Fibroblast of skin of scalp (primary cell): ENCODE measurements at places on chromosomes 4 and X.

DNA sequence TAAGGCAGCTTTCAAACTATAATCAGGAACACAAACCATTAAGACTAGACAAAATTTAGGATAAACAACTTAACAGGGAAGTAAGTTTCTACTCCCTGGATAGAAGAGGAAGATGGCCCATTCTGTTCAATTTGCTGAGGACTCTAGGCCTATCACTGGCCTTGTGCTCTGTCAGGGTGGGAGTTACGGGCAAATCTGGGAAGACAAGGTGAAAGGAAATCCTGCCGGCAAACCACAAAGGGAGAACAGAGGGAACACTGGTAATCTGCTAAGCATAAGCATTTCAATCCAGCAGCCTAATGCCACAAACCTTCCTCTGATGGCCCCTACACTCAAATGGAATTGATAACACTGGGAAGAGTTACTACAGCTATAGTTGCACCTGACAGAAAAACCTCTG lies 8.3 kb downstream of the GPR82 start:
- no peak for DNase-seq

DNA sequence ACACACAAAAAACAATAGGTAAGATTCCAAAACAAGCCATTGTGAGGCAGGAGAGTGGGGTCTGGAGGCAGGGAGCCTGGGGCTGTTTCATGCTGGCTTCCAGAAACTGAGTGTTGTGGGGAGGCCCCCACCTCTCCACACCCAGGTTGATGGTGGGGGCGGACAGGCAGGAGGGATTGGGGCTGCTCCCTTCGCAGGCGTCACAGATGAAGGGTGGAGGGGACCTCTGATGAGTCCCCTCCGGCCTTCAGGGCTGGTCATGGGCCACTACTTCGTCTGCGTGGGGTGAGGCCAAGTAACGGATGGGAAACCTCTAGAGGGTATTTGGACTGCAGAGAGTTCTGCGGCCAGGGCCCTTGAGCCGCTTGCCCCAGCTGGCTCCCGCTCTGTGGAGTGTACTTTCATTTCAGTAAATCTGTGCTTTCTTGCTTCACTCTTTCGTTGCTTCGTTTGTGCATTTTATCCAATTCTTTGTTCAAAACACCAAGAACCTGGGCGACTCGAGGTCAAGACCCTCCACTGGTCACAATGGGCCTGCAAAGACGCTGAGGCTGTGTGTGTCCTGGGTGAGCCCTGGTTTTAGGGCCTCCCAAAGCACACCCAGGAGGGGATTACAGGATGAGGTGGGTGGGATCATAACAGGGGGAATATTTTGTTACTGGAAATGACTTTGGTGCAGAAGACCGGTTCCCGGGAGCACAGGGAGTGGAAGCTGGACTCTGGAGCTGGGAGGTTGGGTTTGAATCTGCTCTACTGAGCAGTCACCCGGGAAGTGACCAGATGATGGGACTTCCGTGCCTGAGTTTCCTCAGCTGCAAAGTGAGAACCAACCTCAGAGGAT lies 83.7 kb upstream of the ADRA2C start:
- no peak for DNase-seq

GRCh38 chrX:150438165-150438564 lies 75.0 kb downstream of the MAMLD1 start:
- DNase-seq, result peak; percentile 65

GRCh38 chr4:119130365-119131065 lies 5.1 kb upstream of the MYOZ2 start:
- DNase-seq, result peak; percentile 27

- no peak for DNase-seq
Measured at GRCh38 chr4:6395466-6396228, 76.8 kb downstream of the PPP2R2C start.

- no peak for DNase-seq
Measured at GRCh38 chr4:88746206-88746605, 48.6 kb upstream of the NAP1L5 start.
